Amniotic stem cell (primary cell): ENCODE measurements at places on chromosomes 1 and 21.

DNA sequence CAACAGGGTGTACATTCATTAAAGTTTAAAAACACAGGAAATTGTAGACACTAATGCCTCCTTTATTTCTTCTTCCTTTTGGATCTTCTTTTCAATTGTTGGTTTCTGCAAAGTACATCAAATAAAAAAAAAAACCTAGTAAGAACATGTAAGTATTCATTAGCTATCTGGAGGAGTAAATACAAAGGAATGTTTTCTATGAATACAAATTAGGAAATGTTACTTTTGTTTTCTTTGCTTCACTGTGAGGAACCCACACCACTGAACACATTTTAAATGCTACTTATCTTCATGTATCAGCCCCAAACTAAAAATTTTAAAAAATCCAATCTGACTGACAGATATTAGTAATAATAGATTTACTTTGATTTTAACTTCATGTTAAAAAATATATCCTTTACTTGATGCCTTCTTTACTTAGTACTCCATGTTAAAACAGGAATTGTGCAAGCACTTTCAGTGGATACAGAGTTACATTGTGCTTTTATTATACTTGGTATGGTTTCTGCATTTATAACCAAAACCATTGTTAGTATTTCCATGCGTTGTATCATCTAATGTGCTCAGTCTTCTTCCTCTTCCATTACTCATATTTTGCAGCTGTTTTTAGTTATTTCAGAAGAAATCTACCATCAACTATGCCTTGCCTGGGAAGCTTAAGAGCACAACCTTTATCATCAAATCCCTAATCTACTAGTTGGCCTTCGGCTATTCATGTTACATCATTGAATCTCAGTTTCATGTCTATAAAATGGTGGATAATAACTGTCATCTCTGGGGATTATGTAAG, 236.9 kb upstream of the DPYD start:
- no peak for DNase-seq

DNA sequence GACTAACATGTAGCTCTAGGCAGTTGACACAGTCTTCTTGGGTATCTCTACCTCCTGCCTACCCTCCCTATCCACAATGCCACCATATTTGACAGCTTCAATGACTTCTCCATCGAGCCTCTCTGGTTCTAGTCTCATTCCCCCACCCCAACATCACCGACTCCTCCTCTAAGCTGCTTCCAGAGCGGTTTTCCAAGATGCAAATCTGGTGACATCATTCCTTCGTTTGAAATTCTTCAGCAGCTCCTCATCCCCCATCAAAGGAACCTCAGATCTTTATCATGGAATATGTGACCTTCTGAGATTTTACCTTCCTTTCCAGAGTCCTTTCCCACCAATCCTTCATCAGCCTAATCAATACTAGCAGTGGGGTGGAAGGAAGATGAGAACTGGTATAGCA, 352.4 kb upstream of the RUNX1 start:
- DNase-seq = no peak

DNA sequence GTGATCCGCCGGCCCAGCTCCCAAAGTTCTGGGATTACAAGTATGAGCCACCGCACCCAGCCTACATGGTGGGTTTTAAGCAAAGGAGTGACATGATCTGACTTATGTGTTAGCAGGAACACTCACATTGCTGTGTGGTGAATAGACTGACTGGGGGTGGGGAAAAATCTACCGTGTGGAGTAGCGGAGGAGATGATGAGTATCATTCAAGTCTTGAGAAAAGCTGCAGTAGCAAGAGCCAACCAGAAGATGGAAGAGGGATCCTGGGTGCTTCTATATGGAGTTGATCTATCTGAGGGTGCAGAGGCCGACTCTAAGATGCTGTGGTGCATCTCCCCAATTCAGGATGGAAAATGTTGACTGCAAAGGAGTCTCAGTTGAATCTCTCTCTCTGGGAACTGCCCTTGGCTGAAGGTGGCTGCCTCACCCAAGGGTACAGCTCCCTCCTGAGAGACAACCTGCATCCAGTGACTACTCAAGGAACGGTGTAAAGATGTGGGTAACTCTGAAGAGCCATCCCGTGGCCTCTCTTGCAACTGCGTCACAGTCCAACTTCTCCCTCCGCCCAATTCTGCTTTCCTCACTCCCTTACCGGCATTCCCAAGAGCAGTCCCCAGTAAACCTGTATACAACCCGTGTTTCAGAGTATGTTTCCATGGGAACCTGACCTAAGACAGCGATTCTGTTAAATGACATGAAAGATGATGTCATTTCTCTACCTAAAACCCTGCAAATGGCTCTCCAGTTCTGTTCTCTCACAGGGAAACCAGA, 7.4 kb upstream of the B3GALNT2 start:
- no peak for DNase-seq

DNA sequence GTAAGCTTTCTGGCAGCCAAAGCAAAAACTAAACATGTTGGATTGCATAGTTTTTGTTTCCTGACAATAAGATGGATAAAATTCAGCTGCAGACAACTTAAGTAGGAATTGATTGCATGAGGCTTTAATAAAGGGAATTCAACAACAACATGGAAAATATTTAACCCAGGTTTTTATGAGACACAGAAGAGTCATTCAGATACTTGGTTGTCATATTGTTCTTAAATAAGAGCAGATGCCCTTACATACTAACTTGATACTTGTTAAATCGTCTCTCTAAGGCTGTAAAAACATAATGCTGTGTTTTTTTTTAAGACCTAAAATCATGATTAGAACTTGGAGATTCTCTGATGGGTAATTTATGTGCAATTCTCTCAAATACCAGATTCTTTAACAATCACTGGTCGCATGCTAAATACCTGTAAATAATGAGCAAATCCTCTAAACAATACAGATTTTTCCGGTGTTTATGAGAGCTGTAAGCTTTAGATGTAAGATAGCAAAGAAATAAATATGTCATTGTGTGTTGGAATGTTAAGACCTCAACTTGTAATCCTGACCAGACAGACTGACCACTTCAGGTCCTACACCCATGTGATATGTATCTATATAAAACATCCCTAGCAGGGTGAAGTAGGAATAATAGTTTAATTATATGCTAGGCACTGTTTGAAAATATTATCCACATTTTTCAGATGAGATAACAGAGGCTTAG, 37.8 kb upstream of the CD34 start:
- no peak for DNase-seq

- no peak for DNase-seq
Observed at GRCh38 chr1:181718034-181718433, 234.7 kb downstream of the CACNA1E start.

- DNase-seq = no peak
Observed at GRCh38 chr1:95085376-95085775, 12.6 kb upstream of the ALG14 start.

DNA sequence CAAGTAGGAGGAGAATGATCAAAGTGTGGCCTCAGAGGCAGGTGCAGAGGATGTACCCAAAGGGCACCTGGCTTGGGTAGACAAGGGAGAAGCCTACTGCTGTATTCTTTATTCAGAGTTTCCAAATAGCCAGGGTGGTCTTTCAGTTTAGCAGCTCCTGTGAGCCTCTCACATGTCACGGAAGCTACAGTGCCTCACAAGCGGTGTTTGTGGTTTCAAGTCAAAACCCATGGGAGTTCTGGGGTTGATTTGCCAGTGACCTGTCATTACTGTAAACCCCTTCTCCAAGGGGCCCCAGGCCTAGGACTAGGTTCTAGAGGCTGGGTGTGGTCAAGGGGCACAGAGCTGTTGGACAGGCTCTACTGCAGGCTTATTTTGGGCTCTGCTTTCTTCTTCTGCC, 10.2 kb upstream of the IL10 start:
- no peak for DNase-seq

GRCh38 chr1:5566924-5567323, 425.3 kb downstream of the NPHP4 start:
- no peak for DNase-seq

DNA sequence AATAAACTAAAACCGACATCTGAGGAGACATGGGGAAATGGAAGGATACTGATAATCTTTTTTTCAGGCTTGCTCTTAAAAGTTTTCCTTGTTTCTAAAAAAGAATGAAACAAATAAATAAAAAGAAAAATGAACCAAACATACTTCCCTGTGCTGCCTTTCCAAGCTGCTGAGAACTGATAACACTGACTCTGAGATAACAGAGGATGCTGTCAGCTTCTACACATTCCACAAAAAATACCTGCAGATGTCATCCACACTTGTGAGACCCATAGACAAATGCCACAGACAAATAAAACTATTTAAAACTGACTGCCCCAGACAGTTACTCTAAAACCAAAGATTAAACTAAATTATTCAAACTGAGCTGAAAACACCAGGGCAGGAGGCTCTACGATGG, 12.0 kb upstream of the OR6K3 start:
- DNase-seq = no peak

- DNase-seq = no peak
Observed at GRCh38 chr1:109253803-109254620, 4.7 kb downstream of the CELSR2 start.

DNA sequence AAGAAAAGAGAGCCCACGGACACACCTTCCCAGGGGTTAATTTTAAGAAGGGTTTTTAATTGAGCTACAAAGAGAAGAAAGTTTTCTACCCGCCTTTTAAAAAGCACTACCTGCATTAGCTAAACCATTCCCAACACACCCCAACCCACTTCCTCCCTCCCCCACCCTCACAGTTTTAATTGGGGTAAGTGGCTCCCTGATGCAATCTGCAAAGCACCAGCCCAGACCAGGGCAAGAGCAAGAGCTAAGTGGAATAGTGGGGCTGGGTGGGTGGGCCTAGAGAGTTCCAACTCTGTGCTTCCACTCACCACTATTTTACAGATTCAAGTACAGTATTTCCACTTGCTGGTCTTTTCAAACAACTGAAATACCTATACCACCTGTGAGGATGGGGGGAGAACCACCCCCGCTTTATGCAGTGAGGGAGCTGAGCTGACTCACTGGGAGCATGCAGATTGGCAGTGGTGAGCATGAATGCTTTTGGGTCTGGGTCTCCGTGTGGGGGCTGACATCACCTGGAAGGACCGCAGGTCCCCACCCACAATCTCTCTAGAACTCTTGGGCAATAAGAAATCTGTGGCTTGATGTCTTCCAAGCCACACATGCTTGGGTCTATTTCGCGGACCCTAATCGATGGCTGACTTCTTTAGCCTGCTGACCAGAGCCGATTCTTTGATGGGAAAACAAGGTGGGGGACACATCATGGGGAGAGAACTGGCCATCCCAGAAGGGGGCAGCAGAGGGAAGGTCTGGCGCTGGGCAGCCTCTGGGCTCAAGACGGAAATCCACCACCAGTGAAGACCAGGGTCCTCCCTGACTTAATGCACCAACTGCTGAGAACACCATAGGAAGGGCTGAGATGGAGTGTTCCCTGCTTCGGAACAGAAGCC, 95.5 kb downstream of the SSBP3 start:
- DNase-seq = no peak

DNA sequence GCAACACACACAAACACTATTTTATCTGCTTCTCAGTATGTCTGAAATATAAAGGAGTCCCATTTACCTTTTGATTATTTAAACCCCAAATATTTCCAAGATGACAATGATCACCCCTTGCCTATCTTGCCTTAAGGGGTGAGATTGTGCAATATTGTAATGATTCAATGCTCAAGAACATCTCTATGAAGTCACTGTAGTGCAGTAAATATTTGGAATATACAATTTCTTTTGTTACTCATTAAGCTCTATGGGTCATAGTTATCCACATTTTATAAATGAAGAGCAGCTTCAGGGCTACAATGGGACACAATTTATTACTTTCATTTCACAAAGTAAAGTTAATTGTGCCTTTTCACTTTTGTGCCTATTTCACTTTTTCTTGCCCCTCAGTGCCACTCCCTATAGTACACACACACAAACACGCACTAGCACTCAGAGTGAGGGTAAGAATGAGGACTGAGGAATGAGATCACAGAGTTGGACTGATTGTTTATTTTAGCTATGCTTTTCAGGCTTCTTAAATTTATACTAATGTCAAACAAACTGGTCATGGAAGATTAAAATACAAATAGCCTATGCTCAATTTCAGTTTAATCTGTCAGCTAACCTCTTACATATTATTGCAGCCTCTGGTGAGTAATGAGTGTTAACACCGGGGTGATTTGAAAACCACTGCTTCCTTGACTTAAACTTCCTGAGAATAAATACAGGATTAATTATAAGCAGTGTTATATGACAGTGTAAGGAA, 521.0 kb upstream of the B3GALT2 start:
- DNase-seq = peak; percentile 0
